Sciatic nerve (tissue), 2 donors: ENCODE measurements at places on chromosomes 2 and 18. TPM values are rescaled to one million over a fixed set of nuclear protein-coding genes. Genes with fewer than 3 reads are reported as not detected.

Gene TWIST2
- total RNA-seq: 13.6 TPM

Gene TEKT4
- not detected for total RNA-seq

Gene NDUFAF7
- 21.1 TPM for total RNA-seq

Gene EIPR1
- total RNA-seq: 14.7 TPM

Gene ADAM23
- 9.4 TPM for total RNA-seq

Gene CAD
- total RNA-seq: 31.4 TPM
